ENCODE measurements at places on chromosomes 2 and 18.

- peak; percentile 42 for DNase-seq
Observed at GRCh38 chr2:30232801-30233130, 1.4 kb downstream of the LBH start.

- no peak for DNase-seq
Observed at GRCh38 chr2:10620481-10620880, 69.3 kb downstream of the NOL10 start.

DNA sequence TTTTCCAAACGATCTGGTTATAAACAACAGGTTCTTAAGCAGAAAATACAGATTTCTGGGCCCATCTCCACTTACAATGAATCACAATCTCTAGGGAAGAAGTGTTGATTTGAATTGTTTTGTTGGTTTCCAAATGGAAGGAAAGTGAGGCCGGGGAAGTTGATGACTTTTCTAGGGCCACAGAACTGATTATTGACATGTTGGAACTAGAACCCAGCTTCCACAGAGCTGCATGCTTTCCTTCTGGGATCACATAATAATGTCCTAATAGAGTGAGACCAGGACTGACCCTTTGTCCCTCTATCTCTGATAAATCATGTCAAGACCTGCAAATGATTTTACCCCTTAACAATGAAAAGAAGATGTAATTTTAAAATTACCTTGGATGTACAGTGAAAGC is 332.2 kb downstream of the OSR1 start:
- no peak for DNase-seq

GRCh38 chr2:199057936-199058335 is 399.8 kb downstream of the SATB2 start:
- no peak for DNase-seq

DNA sequence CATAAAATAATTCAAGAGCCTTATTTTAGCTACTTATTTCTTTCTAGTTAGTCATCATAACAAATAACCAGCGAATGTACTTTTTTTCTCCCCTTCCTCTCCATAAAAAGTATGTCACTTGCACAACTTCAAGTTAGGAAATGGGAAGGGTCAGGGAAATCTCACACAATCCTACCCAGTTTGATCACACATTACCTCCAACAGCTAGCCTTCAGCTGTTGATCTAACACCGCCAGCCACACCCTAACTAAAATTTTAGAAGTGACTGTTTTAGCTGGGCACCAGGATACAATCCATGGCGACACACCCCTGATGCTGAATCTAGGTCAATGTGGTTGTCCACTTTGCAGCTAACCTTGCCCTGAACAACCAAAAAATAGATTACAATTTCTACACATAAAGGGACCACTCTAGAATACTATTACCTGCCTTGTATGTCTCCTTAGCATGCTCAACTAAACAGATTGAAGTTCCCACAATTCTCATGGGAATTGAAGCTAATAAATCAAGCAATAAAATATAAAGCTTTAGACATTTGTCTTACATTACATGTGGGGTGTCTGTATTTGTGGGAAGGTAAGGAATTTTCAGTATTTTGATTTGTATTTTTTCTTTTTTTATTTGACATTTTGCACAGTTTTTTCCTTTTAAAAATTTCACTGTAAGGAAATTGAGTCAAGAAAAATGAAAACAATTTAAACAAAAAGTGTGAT is 7.3 kb upstream of the COL3A1 start:
- no peak for DNase-seq

GRCh38 chr2:6876309-6876708 is 1.3 kb upstream of the RSAD2 start:
- no peak for DNase-seq

GRCh38 chr2:202084265-202084664 is 11.2 kb downstream of the KIAA2012 start:
- no peak for DNase-seq

DNA sequence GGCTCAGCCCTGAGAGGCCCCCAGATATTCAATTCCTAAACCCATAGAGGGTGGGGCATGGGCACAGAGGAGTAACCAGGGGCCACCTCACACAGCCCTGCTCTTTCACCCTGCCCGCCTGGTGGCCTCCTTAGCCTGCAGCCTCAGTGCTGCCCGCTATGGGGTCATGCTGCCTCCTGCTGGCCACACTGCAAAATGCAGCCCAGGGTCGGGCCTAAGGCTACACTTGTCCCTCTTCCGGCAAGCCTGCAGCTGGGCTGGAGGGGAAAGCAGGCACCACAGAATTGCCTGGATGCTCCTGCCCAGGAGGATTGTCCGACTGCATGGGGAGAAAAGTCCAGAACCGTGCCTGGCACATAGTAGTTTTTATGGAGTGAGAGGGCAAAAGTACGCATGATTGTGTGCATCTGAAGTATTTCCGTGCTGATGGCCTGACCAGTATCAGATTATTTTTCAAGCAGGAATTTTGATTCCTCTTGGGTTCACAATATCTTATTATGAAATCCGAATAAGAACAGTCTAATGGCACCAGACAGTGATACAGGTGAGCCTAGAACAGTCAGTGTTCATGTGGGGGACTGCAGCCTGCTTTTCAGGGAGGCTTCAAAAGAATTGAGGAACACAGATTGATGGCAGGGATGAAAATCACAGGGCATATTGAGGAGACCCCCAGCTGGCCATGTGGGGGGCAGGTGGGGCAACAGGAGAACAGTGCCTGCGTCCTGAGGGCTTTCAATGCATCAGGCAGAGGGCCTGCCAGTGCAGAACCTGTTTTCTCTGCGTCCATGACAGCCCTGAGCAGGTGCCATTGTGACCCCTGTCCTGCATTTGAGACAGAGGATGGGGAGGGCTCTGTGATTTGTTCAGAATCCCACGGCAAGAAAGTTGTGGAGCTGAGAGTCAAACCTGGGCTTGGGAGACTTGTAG is 51.2 kb upstream of the ALPP start:
- peak; percentile 74 for DNase-seq

GRCh38 chr2:205273627-205274026 is 408.7 kb upstream of the NRP2 start:
- DNase-seq: no peak

GRCh38 chr2:113755035-113755834 is 1.2 kb downstream of the SLC35F5 start:
- no peak for DNase-seq

DNA sequence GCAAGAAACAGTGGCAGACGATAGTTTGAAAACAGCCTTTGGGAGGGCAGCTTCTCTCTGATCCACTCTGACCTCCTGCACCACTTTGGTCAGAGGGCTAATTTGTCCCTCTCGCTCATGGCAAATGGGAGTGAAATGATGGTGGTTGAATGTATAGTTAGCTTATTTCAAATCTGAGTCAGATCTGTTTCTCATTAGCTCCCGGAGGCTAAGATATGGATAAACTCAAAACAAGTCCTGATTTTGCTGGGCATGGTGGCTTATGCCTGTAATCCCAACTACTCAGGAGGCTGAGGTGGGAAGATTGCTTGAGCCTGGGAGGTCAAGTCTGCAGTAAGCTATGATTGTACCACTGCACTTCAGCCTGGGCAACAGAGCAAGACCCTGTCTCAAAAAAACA is 145.0 kb downstream of the ALK start:
- no peak for DNase-seq

DNA sequence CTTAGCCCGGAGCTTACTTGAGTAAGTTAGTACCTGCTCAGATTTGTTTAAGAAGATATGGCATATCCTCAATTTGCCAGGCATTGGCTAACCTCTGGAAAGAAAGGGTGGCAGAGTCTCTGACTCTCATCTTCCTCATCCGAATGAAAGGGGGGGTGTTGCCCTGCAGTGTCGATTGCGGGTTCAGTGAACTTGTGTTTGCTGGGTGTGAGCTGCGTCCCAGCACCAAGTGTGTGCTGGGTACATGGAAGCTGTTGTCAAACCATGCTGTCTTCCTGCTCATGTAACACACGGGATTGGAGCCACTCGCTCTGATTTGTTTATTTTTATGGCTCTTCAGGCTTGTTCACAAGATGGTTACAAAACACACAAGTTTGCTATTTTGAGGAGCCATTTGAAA is 171.4 kb upstream of the PXDN start:
- DNase-seq: no peak

- no peak for DNase-seq
Observed at GRCh38 chr2:106053116-106053515, 141.0 kb downstream of the UXS1 start.

DNA sequence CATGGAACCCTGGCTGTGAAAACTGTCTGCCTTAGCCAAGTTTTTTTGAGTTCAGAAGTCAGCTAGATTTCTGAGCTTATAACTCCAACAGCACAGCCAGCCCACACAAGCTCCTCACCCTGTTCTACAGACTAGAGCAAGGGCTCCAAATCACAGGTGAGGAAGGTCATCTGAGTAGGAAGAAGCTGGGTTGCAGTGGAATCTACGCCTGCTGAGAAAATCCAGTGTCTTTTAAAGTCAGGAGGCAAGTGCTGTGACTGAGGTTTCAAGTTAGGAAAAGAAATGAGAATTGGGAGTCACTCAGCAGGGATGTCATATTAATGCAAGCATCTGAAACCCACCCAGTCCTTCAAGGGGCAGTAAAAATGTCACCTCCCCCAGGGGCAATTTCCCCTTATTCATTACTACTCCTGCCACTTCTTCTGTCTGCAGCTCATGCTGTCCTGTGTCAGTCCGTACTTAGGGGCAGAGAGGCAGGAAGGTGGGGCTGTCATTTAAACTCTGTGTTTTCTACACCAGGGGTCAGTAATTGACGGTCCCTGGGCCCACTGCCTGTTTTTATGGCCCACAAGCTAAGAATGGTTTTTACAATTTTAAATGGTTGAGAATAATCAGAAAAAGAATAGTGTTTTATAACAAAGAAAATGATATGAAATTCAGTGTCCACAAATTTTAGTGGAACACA is 551.1 kb downstream of the BCL11A start:
- DNase-seq: no peak

DNA sequence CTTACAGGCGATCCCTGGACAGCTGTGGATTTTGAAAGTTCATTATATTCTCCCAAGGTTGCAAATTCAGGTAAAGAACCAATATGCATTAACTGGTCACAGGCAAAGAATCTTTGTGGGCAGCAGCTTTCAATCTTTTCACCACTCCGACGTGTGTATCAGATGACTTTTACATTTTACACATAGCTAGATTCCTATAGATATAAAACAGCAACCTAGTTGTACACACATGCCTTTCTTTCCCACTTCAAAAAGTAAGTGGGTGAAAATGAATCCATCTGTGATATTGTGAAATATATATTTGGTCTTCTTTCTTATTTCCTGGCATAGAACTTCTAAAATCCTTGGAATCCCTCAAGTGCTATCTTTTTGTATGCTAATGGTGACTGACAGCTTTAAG is 72.5 kb downstream of the SCG2 start:
- DNase-seq: no peak

- DNase-seq: no peak
Observed at GRCh38 chr18:60870261-60871153, 462.7 kb upstream of the CDH20 start.

GRCh38 chr2:66532972-66533868 is 98.3 kb downstream of the MEIS1 start:
- no peak for DNase-seq

- no peak for DNase-seq
Observed at GRCh38 chr18:23702606-23703005, 13.4 kb downstream of the LAMA3 start.

GRCh38 chr2:170339750-170340692 is 162.1 kb downstream of the MYO3B start:
- no peak for DNase-seq

DNA sequence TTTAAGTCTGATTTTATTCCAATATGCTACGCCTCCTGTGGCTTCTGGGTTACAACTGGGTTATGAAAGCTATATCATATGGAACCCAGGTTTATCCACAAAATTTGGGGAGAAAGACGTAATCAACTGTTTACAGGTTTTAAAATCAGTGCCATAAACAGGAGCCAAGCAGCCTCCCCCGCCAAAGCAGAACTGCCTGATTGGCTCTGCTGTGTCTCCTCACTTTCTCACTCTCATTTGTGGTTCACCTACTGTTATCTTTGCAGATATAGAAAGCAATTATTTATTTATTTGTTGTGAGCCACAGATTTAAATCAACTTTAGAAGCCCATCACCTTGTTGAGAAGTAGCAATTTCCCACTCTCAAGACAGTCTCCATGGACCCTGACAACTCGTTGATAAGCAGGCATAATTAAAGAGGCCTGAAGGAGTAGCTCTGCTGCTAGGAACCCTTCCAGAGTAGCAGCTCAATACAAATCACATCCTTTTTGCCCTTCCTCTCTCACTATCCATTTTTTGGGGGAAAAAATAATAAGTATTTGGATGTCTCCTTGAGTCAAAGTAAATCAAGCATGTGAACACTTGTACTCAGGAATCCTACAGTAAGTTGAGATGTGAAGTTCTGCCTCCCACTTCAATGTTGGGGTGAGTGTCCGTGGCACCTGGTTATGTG is 191.0 kb upstream of the CCDC150 start:
- DNase-seq: no peak

DNA sequence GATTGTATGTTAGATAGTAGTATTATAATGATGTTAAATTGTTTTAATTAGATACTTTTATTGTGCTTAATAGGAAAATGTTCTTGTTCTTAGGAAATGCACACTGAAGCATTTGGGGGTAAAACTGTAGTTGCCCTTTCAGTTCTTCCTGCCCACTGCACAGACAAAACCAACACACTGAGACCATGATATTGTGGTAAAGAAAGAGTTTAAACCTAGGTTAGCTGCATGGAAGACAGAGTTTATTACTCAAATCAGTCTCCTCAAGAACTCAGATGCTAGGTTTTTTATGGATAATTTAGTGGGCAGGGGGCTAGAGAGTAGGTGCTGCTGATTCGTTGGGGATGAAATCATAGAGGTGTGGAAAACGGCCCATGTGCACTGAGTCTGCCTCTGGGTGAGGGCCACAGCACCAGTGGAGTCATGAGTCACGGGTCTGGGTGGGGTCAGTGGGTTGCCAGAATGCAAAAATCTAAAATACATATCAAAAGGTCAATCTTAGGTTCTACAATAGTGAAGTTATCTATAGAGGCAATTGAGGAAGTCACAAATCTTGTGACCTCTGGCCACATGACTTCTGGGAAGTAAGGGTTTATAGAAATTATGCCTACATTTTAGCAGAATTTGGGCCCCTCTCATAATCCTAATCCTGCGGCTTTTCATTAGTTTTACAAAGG is 283.4 kb upstream of the FBXO11 start:
- peak; percentile 66 for DNase-seq

- DNase-seq: no peak
Observed at GRCh38 chr2:73922681-73923080, 4.0 kb upstream of the DGUOK start.

DNA sequence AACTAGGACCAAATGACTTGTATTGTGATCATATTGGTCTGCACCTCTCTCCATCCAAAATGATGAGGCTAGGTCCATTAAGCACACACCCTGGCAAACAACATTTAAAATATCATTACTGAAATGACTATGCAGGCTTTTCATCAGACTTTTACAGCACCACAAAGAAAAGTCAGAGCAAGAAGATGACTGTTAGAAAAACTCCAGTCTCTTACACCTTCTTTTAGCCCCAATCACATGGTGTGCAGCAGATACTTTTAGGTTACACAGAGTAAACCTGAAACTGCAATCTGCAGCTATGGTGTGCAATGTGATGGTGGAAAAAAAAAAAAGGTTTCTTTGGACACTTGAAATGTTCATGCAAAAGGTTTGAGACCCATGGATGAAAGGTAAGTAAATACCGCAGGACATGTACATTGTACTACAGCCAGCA is 5.4 kb upstream of the POLI start:
- no peak for DNase-seq

- DNase-seq: no peak
Observed at GRCh38 chr2:65227020-65227455, 593 bp upstream of the ACTR2 start.

Measured in CD4-positive, alpha-beta T cell treated with Interferon gamma for 1 hour (primary cell).